NCI-H2171 treated with DMSO at 0.1 percent for 48 hours (cell line): ENCODE measurements at places on chromosomes 16 and 17.

- no peak for DNase-seq
Measured at GRCh38 chr17:7322520-7323194, 6.5 kb downstream of the NEURL4 start.

DNA sequence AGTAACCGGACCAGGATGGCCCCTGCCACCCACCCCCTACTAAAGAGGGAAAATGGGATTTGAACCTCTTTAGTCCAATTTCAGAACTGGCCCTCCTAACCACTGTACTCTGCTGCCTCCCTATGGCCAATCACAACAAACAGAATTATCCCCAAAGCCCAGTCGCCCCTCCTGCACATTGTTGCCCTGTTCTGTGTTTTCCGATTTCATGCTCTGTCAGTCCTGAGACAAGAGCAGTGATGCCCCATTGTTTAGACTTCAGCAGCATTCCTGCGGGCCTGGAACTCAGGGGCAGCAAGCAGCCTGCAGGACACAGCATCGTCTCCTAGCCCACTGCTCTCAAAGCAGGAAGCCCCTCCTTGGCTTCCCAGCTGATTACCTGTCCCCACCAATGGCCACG, 20.5 kb upstream of the KLHL11 start:
- DNase-seq, result no peak

DNA sequence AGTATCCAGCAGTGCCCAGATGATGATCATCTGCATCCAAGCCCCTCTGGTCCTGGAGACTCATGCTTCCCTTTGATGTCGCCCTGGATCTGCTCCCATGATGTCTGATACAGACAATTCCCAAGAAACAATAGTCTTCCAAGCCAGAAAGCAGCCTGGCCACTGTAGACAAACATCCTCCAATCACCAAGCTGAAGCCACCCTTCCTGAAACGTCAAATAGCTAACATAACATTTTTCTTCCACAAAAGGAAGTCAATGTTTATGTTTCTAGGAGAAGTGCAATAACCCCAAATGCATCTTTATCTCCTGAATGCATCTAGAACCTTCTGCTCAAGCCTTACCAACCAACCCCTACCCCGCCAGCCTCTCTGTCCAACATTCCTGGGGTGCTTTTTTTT, 1.2 kb upstream of the DPEP2 start:
- no peak for DNase-seq

DNA sequence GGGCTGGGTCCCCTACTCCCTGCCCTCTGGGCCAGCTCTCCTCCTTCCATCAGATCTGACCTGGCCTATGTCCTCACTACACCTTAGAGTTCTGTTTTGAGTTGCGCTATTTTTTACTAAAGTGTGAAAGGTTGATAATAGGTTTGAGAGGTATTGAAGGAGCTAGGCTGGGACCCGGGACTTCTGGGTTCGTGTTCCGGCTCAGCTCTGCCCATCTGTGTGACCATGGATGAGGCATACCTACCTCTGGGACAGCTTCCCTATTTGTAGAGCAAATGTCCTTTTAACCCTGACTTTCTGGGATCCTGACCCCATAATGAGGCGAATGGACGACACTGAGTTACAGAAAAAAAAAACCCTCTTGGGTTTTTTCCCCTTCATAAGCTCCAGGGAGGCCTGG, 36.0 kb downstream of the IL21R start:
- no peak for DNase-seq

DNA sequence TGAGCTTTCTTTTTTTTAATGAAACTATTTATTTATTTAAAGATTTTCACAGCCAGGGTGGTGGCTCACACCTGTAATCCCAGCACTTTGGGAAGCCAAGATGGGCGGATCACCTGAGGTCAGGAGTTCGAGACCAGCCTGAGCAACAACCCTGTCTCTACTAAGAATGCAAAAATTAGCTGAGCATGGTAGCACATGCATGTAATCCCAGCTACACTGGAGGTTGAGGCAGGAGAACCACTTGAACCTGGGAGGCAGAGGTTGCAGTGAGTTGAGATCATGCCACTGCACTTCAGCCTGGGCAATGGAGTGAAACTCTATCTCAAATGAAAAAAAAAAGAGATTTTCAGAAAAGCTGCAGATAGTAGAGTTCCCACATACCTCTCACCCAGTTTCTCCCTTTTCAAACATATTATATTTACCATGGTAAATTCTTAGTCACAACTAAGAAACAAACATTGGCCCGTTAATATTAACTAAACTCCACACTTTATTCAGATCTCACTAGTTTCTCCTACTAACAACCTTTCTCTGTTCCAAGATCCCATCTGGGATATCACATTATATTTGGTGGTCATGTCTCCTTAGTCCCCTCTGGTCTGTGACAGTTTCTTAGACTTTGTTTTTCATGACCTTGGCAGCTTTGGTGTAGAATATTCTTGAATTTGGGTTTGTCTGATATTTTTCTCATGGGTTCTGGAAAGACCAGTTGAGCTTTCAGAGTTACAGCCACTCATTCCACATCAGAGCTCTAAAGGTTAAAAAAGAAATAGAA, 7.8 kb upstream of the TAT start:
- no peak for DNase-seq

- no peak for DNase-seq
Measured at GRCh38 chr16:54112451-54113206, 174.0 kb downstream of the IRX3 start.

DNA sequence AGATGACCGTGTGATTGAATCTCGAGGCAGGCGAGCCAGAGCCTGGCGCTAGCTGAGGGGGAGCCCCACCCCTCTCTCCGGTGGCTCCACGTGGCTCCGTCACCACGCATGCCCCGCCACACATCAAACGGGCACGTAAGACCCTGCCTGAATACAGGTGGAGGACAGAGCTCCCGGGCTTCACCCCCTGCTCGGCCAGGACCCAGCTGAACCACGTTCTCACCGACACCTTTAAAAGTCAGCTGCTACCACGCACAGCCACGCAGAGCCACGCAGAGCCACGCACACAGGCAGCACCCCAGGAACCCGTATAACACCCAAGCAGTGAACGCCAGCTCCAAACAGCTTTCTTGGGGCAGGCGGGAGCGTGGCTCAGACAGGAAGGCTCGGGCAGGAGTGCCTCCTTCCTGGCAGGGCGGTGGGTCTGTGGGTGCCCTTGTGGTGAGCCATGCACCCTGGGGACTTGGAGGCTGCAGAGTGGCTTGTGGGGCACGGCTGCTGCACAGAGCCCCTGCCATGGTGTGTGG, 4.4 kb downstream of the TMEM204 start:
- no peak for DNase-seq
